Endothelial cell of umbilical vein (primary cell): ENCODE measurements at places on chromosomes 12 and 14. TPM values are rescaled to one million over a fixed set of nuclear protein-coding genes. Genes with fewer than 3 reads are reported as not detected.
A peak's percentile ranks its signal among the peaks of the same experiment; 100 is the strongest.

Gene OVCH1
- 0.01 and 0.02 TPM in 2 replicates for polyA plus RNA-seq

Gene VRTN
- 0.02 and 0.03 TPM in 2 replicates for polyA plus RNA-seq

DNA sequence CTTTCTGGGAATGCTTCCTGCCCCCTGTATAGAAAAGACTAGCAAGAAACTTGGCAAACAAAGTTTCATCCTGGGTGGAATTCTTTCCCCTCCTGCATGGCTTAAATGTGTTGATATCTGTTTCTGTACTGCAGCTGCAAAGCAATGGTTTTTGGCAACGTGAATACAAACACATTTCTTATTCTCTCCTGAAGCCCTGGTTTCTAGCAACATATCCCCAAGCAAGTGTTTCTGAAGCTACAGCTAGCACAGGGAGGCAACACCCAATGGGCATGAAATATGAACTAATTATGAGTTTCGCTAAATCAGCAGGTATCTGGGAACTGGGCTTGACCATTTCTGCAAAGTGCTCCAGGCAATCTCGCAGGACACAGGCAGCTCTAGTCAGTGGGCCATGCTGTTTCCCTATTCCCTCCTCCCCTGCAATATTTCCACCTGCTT, 392.3 kb upstream of the TMPO start:
- no peak for DNase-seq

Gene P3H3
- 70.2 and 75.9 TPM in 2 replicates for polyA plus RNA-seq

Gene RFLNA
- 24.5 and 51.1 TPM in 2 replicates for polyA plus RNA-seq

Gene POU6F1
- polyA plus RNA-seq: 5.4 and 6.4 TPM in 2 replicates

DNA sequence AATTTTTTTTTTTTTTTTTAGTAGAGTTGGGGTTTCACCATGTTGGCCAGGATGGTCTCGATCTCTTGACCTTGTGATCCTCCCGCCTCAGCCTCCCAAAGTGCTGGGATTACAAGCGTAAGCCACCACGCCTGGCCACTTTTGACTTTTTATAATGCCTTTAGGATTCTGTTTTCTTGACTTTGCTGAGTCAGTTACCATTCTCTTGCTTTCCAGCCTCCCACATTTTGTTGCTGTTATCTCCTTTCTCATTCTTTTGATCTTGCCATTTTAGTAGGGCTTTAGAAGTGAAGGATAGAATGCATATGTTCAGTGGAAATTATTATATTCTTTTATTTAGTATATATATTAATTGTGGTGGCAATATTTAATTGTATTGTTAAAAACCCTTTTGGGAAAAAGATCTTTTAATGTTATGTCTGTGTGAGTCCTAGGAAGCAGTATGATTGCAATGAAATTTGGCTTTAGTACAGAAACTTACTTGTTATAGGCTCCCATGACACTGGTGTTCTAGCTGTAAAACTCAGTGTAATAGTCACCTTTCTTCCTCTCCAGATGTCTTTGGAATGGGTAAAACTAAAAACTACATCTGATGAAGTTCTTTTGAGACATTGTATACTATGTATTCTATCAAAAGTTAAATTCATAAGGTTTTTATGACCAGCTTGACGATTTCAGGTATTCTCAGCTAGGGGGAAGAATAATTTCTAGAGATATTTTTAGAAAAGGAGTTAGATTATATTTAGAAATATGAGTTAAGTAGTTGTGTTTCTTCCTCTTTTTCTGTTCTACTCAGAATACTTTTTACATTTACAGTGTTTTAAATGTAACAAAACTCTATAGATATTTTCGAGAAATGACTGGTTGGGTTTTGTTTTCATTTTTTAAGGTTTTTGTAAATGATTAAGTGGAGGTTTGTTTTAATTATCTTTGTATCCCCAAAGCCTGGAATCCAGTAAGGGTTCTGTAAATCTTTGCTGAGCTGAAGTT, 74.7 kb downstream of the APAF1 start:
- DNase-seq: no peak

- no peak for DNase-seq
These were observed 6.6 kb upstream of the PGF start for GRCh38 chr14:74962046-74962445.

Gene GRIN2B
- polyA plus RNA-seq: not detected in 2 replicates

DNA sequence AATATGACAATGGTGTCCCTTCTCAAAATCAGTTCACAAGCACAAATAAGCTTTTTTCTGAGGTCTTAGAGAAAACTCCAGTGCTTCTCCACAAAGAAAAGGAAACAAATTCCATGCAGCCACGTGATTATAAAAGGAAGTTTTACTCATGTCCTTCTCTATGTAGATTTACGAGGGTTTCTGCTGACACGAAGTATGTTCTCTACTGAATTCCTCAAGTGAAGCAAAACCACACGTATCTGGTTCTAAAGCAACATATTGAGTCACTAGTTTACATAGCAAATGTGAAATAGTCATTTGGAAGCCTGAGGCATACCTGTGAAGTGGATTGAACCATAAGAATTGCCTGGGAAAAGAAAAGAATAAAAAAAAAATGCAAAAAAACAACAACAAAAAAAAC, 31.9 kb downstream of the BMP4 start:
- DNase-seq: peak; percentile 88

DNA sequence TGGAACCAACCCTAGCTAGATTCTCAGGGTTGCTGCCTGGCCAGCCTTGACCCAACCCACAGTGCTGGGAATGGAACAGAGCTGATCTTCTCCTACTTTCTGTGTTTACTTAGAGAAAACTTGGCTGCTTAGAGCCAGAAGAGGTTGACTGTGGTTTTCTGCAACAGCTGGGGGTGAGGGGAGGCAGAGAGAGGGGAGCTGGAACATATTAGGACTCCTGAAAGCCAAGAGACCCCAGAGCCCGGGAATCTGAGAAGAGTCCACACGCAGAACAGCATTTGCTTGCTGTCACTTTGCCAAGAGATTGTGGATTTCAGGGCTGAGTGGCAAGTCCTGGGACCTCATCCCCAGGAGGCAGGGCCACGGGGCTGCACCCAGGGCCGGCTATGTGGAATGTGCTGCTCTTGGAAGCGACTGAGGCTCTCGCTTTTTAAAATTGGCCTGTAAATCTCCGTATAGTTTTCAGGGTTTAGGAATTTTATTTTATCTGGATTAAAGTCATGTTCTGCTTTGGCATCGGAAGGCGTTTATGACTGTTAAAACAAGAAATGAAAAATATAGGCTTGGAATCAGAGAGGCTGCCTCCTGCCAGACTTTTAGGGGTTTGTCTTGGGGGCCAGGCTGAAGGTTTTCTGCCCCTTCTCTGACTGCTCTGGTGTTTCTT, 22.3 kb upstream of the MED13L start:
- no peak for DNase-seq

Gene CMA1
- not detected in 2 replicates for polyA plus RNA-seq

- no peak for DNase-seq
These were observed 5.1 kb upstream of the TCL1B start for GRCh38 chr14:95681153-95681552.

- DNase-seq: no peak
These were observed 120.3 kb downstream of the CHST11 start for GRCh38 chr12:104576980-104577580.

GRCh38 chr12:50799908-50800307, 36.0 kb downstream of the ATF1 start:
- DNase-seq: no peak

DNA sequence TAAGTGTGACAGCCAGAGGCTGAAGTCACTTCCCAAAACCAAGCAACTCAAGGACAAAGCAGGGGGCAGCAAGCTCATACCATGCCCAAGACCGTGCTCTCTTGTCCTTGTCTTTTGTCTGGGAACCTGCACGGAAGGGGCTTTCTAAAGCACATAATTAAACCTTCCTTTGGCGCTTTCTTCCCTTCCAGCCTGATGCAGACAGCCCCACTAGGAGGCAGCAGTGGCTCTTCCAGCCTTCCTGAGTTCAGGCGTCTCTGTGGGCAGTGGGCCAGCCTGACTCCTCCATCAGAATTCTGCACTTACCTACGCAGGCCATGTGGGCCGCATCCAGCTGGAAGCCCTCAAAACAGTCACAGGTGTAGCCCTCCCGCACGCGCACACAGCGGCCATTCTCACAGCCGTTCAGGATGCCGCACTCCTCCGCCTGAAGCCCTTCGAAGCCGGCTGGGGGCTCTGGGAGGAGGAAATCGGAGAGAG, 7.6 kb downstream of the ISCA2 start:
- peak; percentile 62 for DNase-seq

DNA sequence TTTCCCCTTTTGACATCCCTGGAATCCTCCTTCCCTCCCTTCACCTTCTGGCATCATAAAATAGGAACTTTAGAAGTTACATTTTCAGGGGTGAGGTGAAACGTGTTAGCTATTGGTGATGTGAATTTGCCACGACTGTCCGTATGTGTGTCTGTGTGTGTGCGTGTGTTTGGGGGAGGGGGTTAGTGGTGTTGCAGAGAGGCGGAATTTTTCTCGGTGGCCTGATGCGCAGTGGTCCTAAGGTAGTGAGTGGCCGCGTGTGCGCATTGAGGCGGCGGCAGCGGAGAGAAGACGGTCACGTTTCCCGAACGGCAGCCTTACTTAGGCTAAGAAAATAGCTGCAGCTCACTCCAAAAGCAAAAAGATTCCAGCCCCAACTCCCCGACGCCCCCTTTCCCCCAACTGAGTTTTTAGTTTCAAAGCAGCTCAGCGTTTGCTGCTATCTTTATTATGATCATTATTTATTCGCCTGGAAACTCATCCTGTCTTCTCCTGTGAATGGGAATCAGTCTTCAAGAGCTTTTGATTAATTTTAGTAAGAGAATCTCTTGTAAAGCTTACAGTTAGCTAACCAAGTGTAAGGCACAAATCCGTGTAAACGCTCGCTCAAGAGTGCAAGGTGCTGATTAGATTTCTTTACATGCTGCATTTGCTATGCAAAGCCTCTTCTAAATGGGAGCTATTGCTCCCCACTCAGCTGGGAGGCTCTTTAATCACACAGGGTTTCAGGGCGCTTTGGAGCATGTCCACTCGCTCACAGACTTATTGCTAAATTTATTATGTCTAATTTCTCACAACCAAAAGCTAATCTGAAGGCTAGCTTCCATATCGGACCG, 4.7 kb downstream of the FLRT2 start:
- DNase-seq: peak; percentile 47

GRCh38 chr12:59282999-59283398, 312.8 kb upstream of the SLC16A7 start:
- DNase-seq: no peak

Gene HNF1A
- not detected in 2 replicates for polyA plus RNA-seq

Gene AKAP3
- 0.18 and 0.24 TPM in 2 replicates for polyA plus RNA-seq

DNA sequence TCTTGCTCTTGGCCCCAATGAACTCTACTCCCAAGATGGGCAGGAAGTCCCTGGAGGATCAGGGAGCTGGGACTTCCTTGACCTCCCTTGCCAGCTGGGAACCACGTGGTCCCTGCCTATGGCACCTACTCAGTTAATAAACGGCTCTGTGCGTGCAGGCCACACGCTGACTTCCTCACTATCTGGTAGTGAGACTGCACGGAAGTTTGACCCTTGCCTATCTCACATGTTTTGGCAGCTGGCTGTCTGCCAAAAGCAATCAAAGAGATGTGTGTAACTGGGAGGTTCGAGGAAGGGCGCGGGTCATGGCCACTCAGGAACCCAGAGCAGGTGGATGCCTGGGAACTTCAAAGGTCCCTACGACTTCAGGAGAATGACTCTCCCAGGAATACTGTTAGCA, 57.9 kb downstream of the RFLNA start:
- DNase-seq: peak; percentile 42

- DNase-seq: no peak
These were observed 63.7 kb upstream of the PLEKHA5 start for GRCh38 chr12:19065871-19066270.

Gene LACRT
- polyA plus RNA-seq: not detected in 2 replicates

Gene CACNA2D4
- 0.58 and 0.67 TPM in 2 replicates for polyA plus RNA-seq

Gene ACOT6
- not detected in 2 replicates for polyA plus RNA-seq

DNA sequence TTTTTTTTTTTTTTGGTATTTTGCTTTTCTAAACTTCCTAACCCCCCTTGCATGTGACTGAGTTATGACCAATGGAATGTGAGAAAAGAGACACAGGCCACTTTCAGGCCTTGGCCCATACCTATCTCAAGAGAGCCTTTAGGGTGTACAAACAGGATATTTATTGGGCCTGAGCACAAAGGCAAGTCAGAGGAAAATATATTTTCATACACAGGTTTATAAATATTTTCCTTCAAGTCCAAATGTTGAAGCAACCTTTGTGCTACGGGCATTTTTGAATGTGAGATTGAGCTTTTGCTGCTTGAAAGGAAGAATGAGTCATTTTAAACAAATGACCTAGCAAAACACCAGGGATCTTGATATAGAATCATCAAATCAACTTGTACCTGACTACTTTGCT, 228.6 kb upstream of the E2F7 start:
- peak; percentile 63 for DNase-seq

Gene NUAK1
- polyA plus RNA-seq: 19.8 and 39.7 TPM in 2 replicates

DNA sequence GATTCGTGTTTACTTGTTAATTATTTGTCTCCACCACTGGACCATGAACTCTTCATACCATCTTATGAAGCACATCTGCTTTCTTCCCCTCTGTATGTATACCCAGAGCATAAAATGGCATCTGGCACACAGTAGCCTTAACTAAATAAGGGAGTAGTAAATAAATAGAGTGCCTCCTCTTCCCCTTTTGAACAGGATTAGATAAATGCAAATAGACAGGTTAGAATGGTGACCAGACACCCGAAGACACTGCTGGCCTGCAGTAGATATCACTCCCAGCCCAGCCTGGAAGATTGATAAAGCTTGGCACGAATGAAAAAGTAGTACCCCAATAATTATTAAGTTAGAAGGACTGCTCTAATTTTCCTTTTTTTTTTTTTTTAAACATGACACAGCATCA, 6.9 kb downstream of the GALNT4 start:
- DNase-seq: no peak

- DNase-seq: no peak
These were observed 29.2 kb upstream of the LHX5 start for GRCh38 chr12:113500782-113501311.

Gene ADAMTS20
- not detected in 2 replicates for polyA plus RNA-seq

DNA sequence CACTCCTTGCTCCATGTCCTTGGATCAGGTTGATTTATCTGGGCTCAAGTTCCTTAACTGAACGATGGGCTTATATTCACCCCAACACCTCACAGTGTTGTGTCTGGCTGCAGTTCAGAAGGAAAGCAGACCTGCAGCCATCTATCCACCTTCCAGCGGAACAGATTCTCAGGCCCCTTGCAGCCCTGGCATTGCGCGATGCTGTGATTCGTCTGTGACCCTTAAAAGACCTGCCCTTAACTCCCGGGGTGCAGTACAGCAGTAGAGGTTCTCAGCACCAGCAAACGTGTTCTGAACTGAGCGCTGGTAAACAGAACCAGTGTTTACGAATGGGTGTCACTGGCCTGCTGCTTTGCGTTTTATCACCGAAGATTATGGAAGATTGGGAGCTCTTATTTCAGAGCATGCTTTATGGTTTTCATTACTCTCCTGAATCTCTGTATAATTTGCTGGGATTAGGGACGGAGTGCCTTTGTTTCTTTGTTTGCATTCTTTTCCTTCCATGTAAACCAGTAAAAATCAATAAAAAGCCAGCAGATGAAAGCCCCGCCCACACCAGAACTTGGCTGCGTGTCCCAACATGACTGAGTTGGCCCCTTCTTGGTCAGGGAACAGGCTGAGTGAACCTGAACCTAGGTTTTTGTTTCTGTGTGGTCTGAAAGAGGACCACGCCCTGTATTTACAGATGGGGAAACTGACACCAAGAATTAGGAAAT, 286.7 kb upstream of the CRY1 start:
- no peak for DNase-seq
